Activated naive CD8-positive, alpha-beta T cell treated with anti-CD3 and anti-CD28 coated beads for 36 hours (primary cell): ENCODE measurements at places on chromosomes 6 and 20. TPM values are rescaled to one million over a fixed set of nuclear protein-coding genes. Genes with fewer than 3 reads are reported as not detected.

Gene VGLL2
- not detected for total RNA-seq

Gene SH3BGRL2
- 5.1 TPM for total RNA-seq

Gene CPNE5
- 1.2 TPM for total RNA-seq

Gene DHX35
- total RNA-seq = 16.9 TPM

Gene EPB41L1
- total RNA-seq = 0.84 TPM

Gene KCTD20
- 48.4 TPM for total RNA-seq

Gene ATP6V1G2
- 1.5 TPM for total RNA-seq

DNA sequence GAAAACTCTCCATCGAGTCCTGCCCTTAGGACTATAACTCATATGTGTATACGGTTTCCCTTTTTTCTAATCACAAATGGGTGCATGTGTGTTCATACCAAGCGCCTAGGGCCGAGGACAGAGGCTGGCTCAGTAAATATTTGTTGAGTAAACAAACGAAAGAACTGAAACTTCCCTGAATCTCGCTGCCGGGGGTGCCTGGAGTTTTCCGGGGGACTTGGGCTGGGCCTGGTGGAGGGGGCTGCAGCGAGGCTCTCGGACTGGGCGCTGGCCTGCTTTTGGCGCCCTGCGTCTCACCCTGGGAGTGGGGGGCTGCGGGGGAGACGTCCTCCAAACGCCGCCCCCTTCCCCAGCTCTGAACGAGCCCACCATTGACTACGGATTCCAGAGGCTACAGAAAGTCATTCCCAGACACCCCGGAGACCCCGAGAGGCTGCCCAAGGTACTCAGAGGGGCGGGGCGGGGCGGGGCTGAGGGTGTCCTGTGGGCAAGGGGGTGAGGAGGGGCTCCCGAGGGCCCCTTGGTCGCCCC lies 49.0 kb downstream of the CPXM1 start:
- H3K4me3 ChIP-seq = no peak overlapping the region
- no peak for DNase-seq
- H3K4me1 ChIP-seq = peaks cover 25% of the 10 kb centered on the region

- no peaks in the 10 kb centered on the region for H3K36me3 ChIP-seq
- no peak overlapping the region for H3K4me3 ChIP-seq
- H3K27me3 ChIP-seq = peaks cover 27% of the 10 kb centered on the region
- H3K4me1 ChIP-seq = no peaks in the 10 kb centered on the region
- no peak for DNase-seq
Measured at GRCh38 chr6:29483186-29483585, 4.6 kb downstream of the MAS1L start.

GRCh38 chr6:165186041-165186440 lies 123.4 kb downstream of the C6orf118 start:
- H3K4me1 ChIP-seq = no peaks in the 10 kb centered on the region
- H3K27ac ChIP-seq = no peak overlapping the region
- no peaks in the 10 kb centered on the region for H3K27me3 ChIP-seq
- H3K4me3 ChIP-seq = no peak overlapping the region
- no peaks in the 10 kb centered on the region for H3K36me3 ChIP-seq

GRCh38 chr20:45052698-45053429 lies 48.1 kb downstream of the KCNS1 start:
- peak overlapping the region; percentile 85 for H3K27ac ChIP-seq
- peaks cover 60% of the 10 kb centered on the region for H3K36me3 ChIP-seq
- DNase-seq = no peak
- H3K27me3 ChIP-seq = no peaks in the 10 kb centered on the region
- H3K4me3 ChIP-seq = peak overlapping the region; percentile 26
- peaks cover 82% of the 10 kb centered on the region for H3K4me1 ChIP-seq

- H3K27me3 ChIP-seq = peaks cover 4% of the 10 kb centered on the region
- no peak for DNase-seq
- peaks cover 4% of the 10 kb centered on the region for H3K4me1 ChIP-seq
- H3K27ac ChIP-seq = no peak overlapping the region
Measured at GRCh38 chr6:25935953-25936352, 5.5 kb upstream of the SLC17A2 start.

DNA sequence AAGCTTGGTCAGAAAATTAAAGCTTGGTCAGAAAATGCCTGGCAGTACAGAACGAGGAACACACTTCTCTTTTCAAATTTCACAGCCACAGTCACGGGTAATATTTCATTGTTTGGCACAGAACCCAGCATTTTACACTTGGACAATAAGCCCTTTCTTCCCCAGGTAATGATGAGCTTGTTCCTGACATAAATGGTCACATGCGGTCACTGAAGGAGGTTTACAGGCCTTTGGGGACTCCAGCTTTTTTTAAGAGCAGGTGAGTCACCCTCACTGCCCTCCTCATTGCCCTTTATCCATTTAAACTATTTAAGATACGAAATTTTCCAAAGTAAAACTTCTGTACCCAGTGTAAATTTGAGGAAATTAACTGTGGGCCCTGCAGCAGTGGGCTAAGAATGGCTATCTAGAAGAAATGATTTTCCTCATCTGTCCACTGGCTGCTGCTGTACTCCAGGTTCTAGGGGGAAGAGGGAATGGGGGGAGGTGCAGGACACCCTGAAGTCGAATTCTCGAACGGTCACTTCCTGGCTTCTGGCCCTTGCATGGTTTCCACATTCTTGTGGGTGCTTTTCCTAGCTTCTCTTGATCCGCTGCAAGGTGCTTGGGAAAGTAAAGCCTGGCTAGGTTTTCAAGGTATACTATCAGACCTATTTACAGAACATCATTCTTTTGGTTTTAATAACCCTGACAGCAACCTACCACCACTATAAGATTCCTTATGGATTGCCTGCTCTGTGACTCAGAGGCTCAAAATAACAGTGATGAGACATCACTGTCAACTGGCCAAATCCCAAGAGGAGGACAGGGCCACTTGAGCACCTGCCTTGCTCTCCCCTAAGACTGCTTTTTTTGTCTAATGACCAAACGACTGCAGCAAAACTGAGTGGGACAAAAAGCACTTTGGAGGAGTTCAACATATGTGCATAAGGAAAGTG lies 75.8 kb downstream of the PREP start:
- peaks cover 27% of the 10 kb centered on the region for H3K36me3 ChIP-seq
- no peak overlapping the region for H3K27ac ChIP-seq
- H3K27me3 ChIP-seq = no peaks in the 10 kb centered on the region
- no peaks in the 10 kb centered on the region for H3K4me1 ChIP-seq
- no peak overlapping the region for H3K4me3 ChIP-seq
- DNase-seq = no peak

GRCh38 chr6:101478891-101479290 lies 85.4 kb downstream of the GRIK2 start:
- DNase-seq = no peak
- no peaks in the 10 kb centered on the region for H3K4me1 ChIP-seq
- H3K27ac ChIP-seq = no peak overlapping the region
- no peaks in the 10 kb centered on the region for H3K27me3 ChIP-seq
- H3K4me3 ChIP-seq = no peak overlapping the region

DNA sequence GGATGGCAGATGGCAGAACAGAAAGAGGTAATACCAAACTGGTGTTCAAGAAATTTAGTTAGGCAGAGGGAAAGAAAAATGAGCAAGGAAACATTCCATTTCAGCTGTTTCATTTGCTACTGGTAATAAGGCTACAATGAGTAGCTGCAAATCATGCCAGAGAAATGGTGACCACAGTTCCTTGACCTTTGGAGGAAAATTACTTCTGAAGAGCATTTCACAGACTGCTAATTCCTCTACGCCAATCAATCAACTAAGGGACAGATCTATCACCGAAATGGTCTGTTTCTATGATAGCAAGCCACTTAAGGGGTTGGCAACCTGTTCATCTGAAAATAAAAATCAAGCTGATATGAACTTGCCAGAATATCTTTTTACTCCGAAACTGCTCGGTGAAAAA lies 119.5 kb downstream of the PTPRK start:
- H3K27ac ChIP-seq = no peak overlapping the region
- peaks cover 6% of the 10 kb centered on the region for H3K36me3 ChIP-seq
- peaks cover 8% of the 10 kb centered on the region for H3K4me1 ChIP-seq
- DNase-seq = no peak

DNA sequence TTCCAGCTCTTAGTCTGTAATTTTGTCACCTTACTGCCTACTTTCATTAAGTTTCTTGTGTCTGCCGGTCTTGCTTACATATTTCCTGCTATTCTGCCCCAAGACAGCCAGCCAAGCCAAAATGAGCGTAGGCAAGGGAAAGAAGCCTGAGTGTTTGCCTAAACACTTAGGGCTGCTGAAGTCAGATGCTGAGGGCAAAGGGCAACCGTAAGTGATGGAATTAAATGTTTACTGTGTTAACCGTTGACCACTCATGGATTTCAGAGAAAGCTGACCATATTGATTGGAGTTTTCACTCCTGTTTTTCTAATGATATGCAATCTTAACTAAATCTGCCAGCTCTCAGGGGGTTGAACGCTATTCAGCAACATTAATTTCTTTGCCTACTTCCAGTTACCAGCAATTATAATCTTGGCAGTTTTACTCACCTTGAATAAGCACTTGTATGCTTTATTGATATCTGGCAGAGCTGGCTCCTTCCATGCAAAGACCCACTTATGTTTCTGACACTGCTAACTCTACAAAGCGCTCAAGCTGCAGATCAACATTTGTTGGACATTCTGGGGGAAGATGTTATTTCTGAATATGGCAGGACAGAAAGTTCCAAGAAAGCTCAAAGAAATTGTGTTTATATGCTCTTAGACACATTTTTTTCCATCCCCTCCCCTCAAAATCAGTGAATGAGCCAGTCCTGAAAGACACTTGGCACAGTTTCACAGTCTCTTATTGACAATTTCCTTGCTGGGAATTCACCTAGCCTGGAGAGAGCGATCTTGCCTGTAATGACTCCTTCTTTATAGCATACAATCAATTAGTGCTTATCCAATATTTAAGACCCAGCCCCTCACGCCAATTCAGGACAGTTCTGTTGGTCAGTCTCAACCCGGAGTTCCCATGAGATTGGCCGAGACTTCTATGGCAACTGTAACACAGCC lies 183.8 kb downstream of the PLCB1 start:
- H3K36me3 ChIP-seq = no peaks in the 10 kb centered on the region
- no peaks in the 10 kb centered on the region for H3K4me1 ChIP-seq
- H3K27ac ChIP-seq = no peak overlapping the region
- H3K27me3 ChIP-seq = peaks cover 6% of the 10 kb centered on the region
- no peak overlapping the region for H3K4me3 ChIP-seq
- DNase-seq = no peak
